ENCODE measurements at places on chromosomes 3 and 15.
A peak's percentile ranks its signal among the peaks of the same experiment; 100 is the strongest.

DNA sequence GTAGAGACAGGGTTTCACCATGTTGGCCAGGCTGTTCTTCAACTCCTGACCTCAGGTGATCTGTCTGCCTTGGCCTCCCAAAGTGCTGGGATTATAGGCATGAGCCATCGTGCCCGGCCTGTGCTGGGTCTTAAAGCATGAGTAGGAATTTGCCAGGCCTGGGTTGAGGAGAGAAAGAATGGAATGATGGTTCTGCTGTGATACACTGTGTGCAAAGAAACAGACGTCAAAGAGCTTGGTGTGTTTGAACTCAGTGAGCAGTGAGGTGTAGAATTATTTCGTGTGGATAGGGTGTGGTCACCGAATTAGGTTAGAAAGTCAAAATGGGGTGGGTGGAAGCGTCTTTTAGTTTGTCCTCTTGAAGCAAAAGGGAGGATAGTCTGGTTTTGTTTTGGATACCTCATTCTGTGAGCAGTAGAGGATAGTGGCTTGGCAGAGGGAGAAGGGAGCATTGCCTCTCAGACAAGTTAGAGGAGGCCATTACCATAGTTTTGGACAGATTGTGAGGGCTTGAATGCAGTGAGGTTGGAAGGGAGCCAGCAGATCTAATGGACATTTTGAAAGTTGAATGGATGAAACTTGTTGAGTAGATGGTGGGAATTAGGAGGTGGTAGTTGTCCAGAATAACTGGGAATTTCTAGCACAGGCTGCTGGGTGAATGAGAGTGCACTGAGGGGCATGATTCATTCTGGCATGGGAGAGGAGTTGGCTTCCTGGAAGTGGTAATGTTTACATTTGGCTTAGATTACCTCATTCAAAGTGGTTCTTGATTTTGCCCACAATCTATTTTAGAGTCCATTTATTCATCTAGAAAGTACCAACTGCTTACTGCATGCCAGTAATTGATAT, 27.2 kb downstream of the AKAP13 start:
- DNase-seq = no peak

DNA sequence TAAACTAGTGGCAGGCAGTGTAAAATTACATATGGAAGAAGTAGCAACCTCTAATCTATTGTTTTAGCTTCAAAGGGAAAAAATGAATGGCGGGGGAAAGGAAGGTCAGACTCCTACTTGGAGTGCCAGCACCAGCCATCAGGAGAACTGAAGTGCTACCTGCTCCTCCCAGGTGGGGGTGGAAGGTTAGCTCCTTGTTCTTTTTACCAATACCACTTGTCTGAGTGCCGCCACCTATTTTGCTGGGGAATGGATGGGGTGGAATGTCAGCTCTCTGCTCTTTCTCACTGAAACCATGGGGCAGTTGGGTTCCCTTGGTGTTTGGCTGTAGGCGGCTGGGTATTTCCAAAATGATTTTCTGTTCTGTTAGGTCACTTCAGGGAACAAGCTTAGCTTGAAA, 428.7 kb upstream of the EPHA3 start:
- DNase-seq = no peak

DNA sequence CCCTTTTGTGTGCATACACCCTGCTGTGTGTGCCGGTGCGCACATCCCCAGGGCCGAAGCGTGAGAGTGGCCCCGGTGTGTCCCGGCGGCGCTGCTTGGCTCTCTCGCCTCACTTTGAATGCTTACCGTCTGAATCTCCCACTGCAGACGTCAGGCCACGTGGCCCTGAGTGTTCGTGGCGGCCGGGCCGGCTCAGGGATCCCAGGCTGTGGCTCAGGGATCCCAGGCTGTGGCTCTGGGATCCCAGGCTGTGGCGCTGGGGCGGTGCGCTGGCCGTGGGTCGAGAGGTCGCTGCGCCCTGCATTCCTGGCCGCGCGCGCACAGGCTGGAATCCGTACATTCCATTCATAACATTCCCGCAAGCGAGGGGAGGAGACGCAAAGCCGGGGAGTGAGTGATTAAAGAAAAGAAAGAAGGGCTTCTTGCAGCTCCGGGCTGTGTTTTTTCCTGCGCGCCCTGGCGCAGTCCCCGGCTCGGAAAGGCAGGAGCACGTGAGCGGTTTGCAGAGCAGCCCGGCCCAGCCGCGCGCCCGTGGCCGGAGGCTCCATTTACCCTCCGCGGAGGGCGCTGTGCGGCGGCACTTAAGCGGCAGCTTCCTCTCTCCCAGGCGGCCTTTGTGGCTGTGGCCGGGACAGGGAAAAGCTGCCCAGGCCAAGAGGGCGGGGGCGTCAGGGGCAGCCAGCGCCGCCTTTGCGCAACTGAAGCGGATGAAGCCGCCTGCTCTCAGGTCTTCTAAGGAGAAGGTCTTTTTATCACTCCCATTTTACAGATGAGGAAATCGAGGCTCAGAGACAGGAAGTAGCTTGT, 87.0 kb upstream of the ALDH1L1 start:
- peak; percentile 53 for DNase-seq

- DNase-seq = no peak
These were observed 244.4 kb downstream of the ADAMTSL3 start for GRCh38 chr15:83898361-83898760.

DNA sequence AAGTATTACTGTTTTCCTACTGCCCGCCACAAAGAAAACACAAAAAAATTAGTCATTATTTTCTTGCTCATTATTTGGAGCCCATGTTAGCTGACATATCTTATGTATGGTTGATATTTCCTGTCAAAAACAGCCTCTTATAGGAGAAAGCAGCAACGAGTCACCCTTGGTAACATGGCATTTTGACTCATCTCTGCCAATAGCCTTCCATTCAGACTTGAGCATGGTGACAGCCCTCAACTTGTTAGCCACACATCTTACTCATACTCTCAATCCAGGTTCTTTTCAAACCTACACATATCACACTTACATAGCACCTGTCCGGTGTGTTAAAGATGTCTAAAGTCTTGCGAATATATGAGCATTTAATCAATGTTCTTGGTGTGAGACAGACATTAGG, 109.4 kb upstream of the SAMMSON start:
- DNase-seq = no peak

GRCh38 chr3:188349933-188350332, 196.0 kb downstream of the LPP start:
- no peak for DNase-seq

DNA sequence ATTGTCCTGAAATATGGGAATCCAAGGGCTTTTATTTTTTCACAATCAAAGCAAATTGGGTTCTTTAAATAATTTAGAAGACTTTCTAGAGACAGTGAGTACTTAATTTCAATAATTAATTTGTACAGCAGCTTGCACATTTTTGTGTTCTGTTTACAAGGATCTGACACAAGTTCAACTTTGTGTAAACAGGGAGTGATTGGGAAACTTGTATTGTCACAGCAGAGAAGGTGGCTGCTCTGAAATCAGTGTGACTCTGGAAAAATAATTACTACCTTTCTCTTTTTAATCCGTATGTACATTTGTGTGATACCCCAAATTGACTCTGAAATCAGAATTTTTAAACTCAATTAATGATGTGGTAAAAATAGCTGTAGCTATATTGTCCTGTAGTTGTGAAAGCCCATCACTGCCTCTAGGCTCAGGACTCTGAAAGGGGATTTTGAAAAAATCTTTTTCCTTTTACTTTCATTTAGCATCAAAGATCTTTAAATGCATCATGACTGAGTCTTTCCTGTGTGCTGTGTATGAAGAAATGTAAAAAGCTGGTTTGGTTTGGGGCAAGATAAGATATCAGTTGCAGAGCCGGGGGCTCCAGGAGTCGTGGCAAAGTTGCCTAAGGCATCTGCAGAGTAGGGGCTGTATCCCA, 45.1 kb downstream of the MFSD1 start:
- no peak for DNase-seq

DNA sequence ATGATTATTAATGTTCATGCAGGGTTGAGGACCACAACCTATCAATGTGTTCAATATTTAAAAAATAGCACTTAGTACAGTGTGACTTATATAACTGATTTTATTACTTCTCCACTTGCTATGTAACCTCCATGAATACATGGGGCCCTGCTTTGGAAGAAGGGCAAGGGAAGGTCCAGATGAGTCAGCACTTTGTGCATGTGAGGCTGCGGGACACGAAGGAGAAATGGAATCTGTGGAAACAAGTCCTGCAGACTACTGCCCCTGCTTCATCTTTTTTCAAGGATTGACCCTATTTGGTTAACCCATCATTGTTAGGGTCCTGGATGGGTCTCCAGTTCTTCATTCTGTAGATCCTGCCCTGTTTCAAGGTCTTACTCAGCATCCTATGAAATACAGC, 1.6 kb downstream of the NXPE3 start:
- peak; percentile 4 for DNase-seq

GRCh38 chr15:82174471-82175235, 87.9 kb downstream of the EFL1 start:
- no peak for DNase-seq

GRCh38 chr3:79027593-79027992, 740.2 kb downstream of the ROBO1 start:
- DNase-seq = no peak

Data from amygdala (tissue), 56 donors.